ENCODE measurements at places on chromosomes 1 and 21. TPM values are rescaled to one million over a fixed set of nuclear protein-coding genes. Genes with fewer than 3 reads are reported as not detected.
A peak's percentile ranks its signal among the peaks of the same experiment; 100 is the strongest.

Gene GJA5
- total RNA-seq = 0.28 TPM

Gene NBPF10
- total RNA-seq = 7.6 TPM

Gene SH2D1B
- not detected for total RNA-seq

Gene MYOG
- not detected for total RNA-seq

Gene SLC1A7
- total RNA-seq = not detected

Gene C1orf87
- total RNA-seq = not detected

Gene SELP
- total RNA-seq = not detected

Gene CLCA1
- total RNA-seq = not detected

Gene PERM1
- total RNA-seq = not detected

Gene CENPL
- 24.5 TPM for total RNA-seq

Gene LIN28A
- total RNA-seq = not detected

GRCh38 chr1:118688891-118689290 lies 299.3 kb downstream of the TBX15 start:
- DNase-seq = peak; percentile 14

DNA sequence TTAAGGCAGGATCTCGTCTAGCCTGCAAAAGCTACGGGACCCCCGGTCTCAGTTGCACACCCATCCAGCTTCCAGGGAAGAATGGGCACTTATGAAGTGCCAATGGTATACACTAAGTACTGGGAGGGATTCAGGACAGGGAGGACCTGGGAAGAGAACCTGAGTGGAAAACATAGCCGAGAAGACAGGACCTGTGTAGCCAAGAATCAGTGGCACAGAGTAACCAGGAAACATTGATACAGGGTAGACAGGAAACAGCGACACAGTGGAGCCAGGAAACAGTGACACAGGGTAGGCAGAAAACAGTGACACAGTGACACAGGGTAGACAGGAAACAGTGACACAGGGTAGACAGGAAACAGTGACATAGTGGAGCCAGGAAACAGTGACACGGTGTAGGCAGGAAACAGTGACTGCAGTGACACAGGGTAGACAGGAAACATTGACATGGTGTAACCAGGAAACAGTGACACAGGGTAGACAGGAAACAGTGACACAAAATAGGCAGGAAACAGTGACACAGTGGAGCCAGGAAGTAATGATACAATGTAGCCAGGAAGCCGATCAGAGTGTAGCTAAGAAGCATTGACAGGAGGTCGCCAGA lies 138.0 kb upstream of the ARHGEF16 start:
- DNase-seq = no peak

GRCh38 chr1:114719424-114719787 lies 2.8 kb upstream of the NRAS start:
- no peak for DNase-seq

- DNase-seq = no peak
Measured at GRCh38 chr1:92314024-92314423, 15.2 kb downstream of the RPAP2 start.

GRCh38 chr1:91078859-91079258 lies 57.0 kb upstream of the ZNF644 start:
- no peak for DNase-seq

DNA sequence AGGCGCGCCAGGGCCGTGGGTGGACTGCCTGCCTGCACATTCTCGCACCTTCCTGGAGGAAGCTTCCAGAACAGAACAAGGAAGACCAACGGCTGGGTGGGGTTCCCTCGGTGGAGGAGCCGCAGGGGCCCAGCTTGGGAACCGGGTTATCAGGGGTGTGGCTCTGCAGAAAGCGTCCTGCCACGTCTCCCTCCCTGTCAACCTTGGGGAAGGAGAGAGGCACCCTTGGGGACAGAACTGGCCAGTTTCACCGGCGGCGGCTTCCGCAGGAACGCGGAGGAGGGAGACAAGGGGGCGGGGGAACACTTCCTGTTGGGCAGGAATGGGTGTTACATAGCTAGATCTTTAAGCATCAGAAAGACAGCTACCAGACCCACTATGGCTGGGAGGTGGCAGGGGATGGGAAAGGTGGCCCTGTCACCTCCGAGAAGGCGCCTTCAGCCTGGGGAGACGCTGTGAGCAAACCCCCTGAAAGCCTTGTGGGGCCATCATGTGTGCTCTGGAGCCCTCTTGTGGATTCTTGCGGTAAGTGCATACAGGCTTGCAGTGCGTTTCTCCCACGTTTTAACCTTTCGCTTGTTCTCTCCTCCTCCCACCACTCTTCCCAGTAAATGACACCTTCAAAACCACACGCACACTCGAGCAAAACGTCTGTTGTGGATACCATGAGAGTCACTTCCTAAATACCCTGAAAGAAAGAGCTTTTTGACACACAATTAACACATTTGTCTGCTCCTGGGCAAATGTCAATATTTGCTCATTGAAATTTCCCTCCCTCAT lies 3.8 kb upstream of the PLEKHA6 start:
- DNase-seq = peak; percentile 92

DNA sequence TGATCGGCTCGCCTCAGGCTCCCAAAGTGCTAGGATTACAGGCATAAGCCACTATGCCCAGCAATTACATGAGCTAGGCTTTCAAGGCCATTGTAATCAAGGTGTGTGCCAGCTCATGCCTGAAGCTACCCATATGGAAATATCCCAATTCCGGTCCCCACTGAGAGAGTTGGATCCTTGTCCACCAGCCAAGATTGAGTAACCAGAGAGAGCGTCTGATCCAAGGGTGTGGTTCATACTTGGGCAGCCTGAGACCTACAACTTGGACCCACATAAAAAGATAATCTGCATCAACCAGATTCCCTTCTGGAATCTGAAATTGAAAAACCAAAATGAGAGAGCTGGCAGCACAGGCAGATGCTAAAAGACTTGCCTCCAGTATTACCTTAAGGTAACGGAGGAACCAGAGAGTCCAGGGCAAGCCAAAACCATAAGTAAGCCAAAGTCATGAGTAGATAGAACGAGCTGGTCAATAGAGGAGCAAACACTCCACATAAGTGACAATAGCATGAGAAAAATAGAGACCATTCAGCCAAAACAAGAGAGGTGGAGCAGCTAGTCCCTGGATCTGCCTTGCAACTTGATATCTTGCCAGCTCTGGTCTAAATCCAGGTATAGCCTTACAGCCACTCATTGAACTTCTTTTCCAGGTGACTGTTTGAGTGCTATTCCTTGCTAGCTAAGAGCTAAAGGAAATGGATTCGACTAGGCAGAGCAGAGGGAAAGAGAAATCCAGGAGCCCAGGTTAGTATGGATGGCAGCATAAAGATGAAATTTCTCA lies 63.8 kb upstream of the ATP1A1 start:
- DNase-seq = peak; percentile 96

GRCh38 chr1:186225096-186225495 lies 150.0 kb downstream of the TPR start:
- no peak for DNase-seq

DNA sequence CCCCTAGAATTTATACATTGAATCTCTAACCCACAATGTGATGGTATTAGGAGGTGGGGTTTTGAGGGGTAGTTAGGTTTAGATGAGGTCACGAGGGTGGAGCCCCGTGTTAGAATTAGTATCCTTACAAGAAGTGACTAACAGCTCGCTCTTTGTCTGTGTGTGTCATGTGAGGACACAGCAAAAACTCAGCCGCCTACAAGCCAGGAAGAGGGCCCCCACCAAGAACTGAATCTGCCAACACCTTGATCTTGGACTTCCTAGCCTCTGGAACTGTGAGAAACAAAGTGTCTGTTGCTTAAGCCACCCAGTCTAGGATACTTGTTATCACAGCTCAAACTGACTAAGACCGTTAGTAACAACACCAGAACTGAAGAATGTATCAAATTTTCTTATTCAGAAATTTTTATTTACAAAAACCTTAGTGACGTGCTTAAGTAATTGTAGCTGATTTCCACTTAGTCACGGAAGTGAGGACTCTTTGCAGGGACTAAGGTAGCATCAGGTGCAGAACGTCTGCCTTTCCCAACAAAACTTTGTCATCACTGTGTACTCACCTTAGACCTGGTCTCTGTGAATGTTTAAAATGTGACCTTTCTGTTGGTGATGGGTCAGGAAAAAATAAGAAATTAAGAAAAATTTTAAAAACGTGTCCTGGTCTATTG lies 24.5 kb upstream of the LRRC8C start:
- no peak for DNase-seq

DNA sequence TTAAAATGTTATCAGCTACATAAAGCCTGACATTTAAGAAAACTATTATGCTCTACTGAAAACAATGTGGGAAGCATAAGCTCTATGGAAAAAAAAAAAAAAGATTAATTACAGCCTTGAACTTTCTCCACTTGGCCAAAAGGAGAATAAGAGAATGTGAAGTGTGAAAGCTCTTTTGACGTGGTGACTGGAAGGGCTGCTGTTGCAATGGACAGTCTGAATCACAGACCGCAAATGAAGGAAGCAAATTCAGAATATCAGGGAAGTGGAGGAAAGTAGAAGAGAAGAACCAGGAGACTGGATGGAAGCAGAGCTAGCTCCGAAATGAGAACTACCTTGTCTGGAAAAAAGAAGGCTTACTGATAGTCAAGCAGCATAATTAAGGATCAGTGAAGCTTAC lies 106.8 kb downstream of the AK5 start:
- no peak for DNase-seq

DNA sequence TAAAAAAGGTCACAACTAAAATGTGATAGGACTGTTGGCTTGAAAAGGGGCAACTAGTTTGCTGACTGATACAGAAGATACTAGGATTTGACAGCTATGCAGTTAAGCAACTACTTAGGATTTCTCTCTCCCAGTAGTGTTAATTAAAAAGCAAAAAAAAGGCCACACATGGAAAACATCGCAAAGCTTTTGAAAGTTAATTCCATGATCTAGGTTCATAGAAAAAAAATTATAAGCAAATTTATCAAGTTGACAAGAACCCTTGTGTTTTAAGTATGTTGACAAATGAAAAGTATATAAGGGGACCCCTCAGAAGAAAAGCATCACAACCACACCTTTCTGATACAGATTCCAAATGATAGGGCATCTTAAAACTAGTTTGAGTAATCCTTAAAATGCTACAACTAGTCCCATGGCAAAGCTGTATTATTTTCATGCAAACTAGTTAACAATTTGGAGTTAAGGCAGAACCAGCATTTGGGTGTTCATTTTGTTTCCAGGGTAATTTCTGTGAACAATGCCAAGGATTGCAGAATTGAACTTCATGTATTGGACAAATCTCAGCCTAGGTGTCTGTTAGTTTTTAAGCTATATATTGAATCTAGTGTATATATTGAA lies 4.1 kb downstream of the PNRC2 start:
- DNase-seq = no peak

- peak; percentile 47 for DNase-seq
Measured at GRCh38 chr1:243482141-243483022, 226.5 kb downstream of the SDCCAG8 start.

DNA sequence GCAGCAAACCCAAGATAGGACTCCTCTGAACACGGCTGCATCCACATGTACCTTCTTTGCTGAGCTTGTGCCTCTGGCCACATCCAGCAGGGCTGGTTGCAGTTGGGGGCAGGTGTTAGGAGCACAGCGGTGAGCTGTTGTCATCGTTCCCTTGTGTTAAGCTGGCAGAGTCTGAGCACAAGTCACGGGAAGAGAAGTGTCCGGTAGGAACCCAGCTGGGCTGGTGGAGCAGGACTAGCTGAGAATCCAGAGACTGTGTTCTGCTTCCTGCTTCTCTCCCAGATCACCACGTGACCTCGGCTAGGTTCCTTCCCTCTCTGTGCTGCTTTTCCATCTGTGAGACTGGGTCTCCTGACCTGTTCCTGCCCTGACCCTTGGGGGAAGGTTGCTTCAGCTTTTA lies 105.1 kb downstream of the PCBP3 start:
- no peak for DNase-seq

GRCh38 chr1:219731771-219732170 lies 118.9 kb upstream of the ZC3H11B start:
- no peak for DNase-seq

DNA sequence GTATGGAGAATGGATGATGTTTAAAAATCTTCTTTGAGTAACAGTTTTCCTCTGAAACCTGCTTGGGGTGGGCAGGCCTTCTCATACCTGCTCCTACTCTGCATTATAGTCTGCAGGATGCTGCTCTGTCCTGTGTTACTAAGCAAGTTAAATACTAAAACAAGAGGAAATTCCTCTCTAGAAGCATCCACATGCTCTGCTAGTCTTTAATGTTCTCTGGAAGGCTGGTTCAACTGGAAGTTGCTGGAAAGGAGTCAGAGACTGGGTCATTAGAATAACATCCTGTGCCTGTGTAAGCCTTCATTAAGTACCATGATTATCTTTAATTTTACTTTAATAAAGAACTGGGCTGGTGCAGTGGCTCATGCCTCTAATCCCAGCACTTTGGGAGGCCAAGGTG lies 5.8 kb downstream of the SELP start:
- no peak for DNase-seq

DNA sequence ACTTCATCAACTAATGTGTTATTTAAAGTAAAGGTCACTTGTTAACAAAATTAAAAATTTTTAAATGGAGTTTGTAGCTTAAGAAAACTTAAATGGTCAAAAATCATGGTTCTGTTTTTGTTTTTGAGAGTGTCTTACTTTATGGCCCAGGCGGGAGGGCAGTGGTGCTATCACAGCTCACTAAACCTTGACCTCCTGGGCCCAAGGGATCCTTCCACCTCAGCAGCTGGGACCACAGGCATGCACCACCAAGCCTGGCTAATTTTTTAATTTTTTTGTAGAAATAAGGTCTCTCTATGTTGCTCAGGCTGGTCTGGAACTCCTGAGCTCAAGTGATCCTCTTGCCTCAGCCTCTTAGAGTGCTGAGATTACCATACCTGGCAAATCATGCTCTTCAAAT lies 111.4 kb downstream of the MAST2 start:
- no peak for DNase-seq

DNA sequence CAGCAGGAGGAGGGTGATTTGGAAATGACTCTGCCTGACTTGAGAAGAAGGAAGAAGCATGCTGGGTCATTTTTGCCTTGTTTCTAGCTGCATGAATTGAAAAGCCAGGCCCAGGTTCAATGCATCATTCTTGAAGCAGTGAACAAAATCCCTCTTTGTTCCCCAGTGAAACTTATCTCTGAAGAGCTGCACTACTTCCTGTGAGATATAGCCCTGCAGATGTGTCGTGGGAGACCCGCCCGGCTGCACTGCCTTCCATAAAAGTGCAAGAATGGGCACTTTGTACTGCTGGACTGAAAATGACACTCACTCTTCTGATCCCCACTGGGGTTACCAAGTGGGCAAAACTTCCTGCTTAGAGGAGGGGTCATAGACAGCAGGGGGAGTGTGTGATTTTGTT lies 249.2 kb upstream of the NFIA start:
- DNase-seq = no peak

- DNase-seq = no peak
Measured at GRCh38 chr1:183941001-183941400, 96.5 kb downstream of the COLGALT2 start.

- no peak for DNase-seq
Measured at GRCh38 chr1:201285846-201286245, 2.5 kb downstream of the PKP1 start.

Data from MCF 10A (cell line).